ENCODE measurements at places on chromosomes 2 and 18. TPM values are rescaled to one million over a fixed set of nuclear protein-coding genes. Genes with fewer than 3 reads are reported as not detected.

DNA sequence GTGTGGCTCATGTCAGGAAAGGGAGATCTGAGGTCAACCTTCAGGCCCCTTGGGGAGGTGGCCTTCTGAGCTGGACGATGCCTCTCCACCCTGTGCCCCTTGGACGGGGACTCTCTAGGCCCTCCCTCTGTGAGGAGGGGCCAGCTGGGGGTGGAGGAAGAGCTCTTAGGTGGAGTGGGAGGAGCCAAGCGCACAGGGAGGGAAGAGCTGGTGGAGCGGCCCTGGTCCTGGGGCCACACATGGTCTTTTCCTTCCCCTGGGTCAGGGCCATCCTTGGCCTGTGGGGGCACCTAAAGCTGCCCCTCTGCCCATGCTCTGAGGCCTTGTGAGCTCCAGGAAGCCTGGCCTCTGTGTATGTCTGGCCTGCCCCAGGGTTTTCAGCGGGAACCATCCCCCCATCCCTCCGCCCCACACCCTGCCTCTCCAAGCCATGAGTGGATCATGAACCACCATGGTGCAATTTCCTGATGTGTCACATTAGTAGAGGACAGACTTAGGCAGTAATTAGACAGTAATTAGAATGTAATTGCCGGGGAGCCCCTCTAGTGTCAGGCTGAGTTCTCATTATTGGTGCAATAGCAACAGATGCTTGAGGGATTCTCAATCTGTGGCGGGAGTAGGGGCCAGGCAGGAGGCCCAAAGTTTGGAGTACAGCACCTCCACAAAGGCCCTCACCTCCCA, 63.0 kb downstream of the GLI2 start:
- H3K4me3 ChIP-seq: no peak overlapping the region
- no peak overlapping the region for H3K27ac ChIP-seq
- H3K36me3 ChIP-seq: no peaks in the 10 kb centered on the region
- H3K27me3 ChIP-seq: no peaks in the 10 kb centered on the region
- H3K4me1 ChIP-seq: no peaks in the 10 kb centered on the region

- no peaks in the 10 kb centered on the region for H3K36me3 ChIP-seq
- no peaks in the 10 kb centered on the region for H3K27me3 ChIP-seq
- no peaks in the 10 kb centered on the region for H3K4me1 ChIP-seq
- no peak overlapping the region for H3K27ac ChIP-seq
These were observed 87.1 kb downstream of the TSHZ1 start for GRCh38 chr18:75297731-75298130.

- H3K36me3 ChIP-seq: no peaks in the 10 kb centered on the region
- H3K27ac ChIP-seq: no peak overlapping the region
- H3K4me1 ChIP-seq: no peaks in the 10 kb centered on the region
- no peaks in the 10 kb centered on the region for H3K27me3 ChIP-seq
- no peak overlapping the region for H3K4me3 ChIP-seq
These were observed 41.5 kb downstream of the YPEL5 start for GRCh38 chr2:30188292-30188691.

DNA sequence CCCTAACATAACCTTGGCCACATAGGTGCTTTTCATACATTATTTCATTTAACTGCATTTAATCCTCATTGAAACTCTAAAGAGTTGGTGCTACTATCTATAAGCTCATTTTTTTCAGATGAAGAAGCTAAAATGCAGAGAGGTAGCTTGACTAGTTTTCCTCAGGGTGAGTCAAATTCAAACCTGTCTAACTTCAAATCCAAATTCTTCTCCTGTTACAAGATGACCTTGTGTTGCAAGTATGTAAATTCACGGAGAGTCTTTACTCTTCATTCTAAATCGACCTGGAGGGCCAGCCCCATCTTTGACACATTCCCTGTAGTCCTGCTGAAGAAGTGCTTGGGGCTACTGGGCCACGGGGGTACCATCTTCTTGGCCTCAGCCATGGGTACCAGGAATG, 8.2 kb upstream of the SETBP1 start:
- no peak overlapping the region for H3K4me3 ChIP-seq
- DNase-seq: no peak
- H3K4me1 ChIP-seq: no peaks in the 10 kb centered on the region

- H3K27ac ChIP-seq: no peak overlapping the region
- no peak overlapping the region for H3K4me3 ChIP-seq
- H3K4me1 ChIP-seq: no peaks in the 10 kb centered on the region
- DNase-seq: no peak
- no peaks in the 10 kb centered on the region for H3K36me3 ChIP-seq
- no peaks in the 10 kb centered on the region for H3K27me3 ChIP-seq
These were observed 23.6 kb downstream of the B4GALT6 start for GRCh38 chr18:31660763-31661162.

- no peak overlapping the region for H3K4me3 ChIP-seq
- H3K27ac ChIP-seq: no peak overlapping the region
- no peaks in the 10 kb centered on the region for H3K4me1 ChIP-seq
- no peaks in the 10 kb centered on the region for H3K27me3 ChIP-seq
- no peak for DNase-seq
These were observed 918.3 kb downstream of the EPHA4 start for GRCh38 chr2:220653776-220654175.

GRCh38 chr18:23225503-23225902, 90.2 kb downstream of the CABLES1 start:
- H3K4me1 ChIP-seq: peaks cover under 1% of the 10 kb centered on the region
- no peak for DNase-seq

GRCh38 chr2:242030858-242031257, 161.3 kb downstream of the RTP5 start:
- DNase-seq: no peak
- H3K4me3 ChIP-seq: peak overlapping the region; percentile 81
- peaks cover 29% of the 10 kb centered on the region for H3K4me1 ChIP-seq
- no peak overlapping the region for H3K27ac ChIP-seq
- H3K36me3 ChIP-seq: no peaks in the 10 kb centered on the region

The ABCB11 gene
- not detected for total RNA-seq

The GPR75 gene
- 2.0 TPM for total RNA-seq

The CHRNG gene
- total RNA-seq: not detected
